ENCODE measurements at places on chromosomes 2 and 18. TPM values are rescaled to one million over a fixed set of nuclear protein-coding genes. Genes with fewer than 3 reads are reported as not detected.

SETBP1 gene
- total RNA-seq, result 1.2 TPM

DNA sequence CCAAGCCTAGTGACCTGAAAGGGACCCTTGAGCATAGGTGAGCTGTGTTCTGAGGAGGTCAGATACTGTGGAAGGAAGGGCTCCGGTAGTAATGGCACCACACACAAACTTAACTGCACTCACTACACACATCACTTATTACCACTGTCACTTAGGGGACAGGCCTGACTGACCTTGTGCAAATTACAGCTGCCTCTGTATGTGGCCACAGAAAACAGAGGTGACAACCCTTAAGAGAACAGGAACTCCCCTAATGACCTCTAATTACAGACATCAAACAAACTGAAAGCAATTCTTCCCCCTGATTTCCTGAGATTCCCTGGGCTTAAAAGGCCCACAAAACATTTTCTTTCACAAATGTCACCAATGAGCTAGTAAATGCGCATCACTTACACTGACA, 360.6 kb downstream of the RND3 start:
- DNase-seq, result no peak

DNA sequence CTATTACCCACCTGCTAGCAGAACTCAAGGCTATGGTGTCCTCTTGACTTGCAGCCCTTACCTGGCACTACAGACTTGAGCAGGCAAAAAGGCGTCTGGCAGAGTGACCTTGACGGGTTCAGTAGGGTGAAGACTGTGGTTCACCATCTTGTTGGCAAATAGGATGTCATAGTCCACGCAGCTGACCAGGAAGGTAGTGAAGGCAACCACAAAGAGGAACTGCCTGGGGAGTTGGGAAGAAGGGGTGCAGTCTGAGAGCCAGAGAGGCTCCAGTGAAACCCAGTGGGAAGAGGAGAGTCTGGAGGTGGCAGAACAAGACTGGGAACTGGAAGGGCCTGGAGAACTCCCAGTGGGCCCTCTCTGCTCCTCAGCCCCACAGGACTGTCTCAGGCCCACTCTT, 4.1 kb downstream of the ATG9A start:
- DNase-seq, result no peak

DNA sequence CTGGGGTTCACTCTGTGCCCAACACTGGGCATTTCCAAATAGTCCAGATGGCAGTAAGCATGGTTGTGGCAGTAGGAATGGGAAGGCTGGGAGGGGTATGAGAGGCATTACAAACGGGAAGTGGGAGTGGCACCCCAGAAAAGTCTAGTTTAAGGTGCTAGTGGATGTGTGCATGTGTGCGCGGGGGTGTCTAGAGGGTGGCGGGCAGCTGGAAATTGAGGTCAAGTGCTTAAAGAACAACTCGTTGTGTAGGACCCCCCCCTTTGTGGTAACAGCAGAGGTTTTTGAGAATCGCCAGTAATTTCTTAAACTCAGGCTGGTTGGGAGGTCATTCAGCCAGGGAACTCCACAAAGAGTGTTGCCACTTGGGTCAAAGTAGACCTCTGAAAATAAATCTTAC, 69.9 kb downstream of the RHBDD1 start:
- no peak for DNase-seq

GRCh38 chr2:46723346-46723745, 192.3 kb downstream of the MCFD2 start:
- no peak for DNase-seq

- no peak for DNase-seq
These were observed 87.0 kb upstream of the TMEM200C start for GRCh38 chr18:5982332-5982731.

GRCh38 chr2:27155069-27155520, 6.3 kb downstream of the TCF23 start:
- DNase-seq, result no peak

DNA sequence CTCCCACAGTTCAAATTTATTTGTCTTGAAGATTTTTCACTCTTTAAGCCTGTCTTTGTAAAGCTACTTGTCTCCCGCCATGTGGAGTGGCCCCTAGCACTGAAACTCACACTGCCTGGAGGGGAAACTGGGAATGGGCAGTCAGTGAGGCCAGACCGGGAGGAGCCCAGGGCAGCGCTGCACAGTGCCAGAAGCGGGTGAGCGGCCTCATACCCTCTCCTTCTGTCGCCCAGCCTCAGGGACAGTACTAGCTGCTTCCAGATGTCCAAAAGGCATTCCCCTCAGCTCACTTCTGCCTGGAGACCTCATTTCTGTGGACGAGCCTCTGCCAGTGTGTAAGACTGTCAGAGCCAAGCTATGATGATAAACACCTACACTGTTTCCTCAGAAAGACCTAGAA, 79.9 kb downstream of the SEPTIN10 start:
- no peak for DNase-seq

DNA sequence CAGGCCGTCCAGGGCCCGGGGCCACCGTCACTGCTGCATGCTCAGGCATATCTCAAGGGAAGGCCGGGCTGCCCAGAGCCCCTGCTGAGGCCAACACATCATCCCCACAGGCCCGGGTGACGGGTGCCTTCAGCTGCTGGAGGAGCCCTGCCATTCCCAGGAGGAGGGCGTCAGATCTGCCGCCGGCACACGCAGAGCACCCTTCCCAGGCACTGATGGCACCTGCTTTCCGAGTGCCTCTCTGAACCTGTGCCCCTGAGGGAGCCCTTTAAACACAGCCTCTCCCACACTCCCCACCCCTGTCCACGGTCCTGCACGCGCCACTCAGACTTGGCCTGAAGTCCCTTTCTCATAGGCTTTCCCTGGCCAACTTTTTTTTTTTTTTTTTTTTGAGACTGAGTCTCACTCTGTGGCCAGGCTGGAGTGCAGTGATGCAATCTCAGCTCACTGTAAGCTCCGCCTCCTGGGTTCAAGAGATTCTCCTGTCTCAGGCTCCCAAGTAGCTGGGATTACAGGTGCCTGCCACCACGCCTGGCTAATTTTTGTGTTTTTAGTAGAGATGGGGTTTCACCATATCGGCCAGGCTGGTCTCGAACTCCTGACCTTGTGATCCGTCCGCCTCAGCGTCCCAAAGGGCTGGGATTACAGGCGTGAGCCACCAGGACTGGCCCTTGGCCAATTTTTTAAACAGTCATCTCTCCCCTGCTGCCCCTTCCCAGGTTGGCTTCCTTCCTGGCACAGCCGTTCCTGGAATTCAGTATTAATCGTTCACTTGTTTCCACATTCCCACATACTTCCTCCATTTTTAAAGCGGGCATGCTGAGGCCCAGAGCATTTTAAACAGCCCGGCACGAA, 211.7 kb downstream of the NDUFA10 start:
- no peak for DNase-seq

GRCh38 chr2:60440079-60440766, 113.2 kb downstream of the BCL11A start:
- DNase-seq, result no peak
